ENCODE measurements at places on chromosomes 11 and 22.

GRCh38 chr11:46296528-46297448 lies 19.3 kb downstream of the CREB3L1 start:
- no peak for DNase-seq

- no peak for DNase-seq
Observed at GRCh38 chr11:22903782-22904181, 43.5 kb upstream of the CCDC179 start.

GRCh38 chr22:33470456-33470855 lies 412.3 kb upstream of the SYN3 start:
- no peak for DNase-seq

DNA sequence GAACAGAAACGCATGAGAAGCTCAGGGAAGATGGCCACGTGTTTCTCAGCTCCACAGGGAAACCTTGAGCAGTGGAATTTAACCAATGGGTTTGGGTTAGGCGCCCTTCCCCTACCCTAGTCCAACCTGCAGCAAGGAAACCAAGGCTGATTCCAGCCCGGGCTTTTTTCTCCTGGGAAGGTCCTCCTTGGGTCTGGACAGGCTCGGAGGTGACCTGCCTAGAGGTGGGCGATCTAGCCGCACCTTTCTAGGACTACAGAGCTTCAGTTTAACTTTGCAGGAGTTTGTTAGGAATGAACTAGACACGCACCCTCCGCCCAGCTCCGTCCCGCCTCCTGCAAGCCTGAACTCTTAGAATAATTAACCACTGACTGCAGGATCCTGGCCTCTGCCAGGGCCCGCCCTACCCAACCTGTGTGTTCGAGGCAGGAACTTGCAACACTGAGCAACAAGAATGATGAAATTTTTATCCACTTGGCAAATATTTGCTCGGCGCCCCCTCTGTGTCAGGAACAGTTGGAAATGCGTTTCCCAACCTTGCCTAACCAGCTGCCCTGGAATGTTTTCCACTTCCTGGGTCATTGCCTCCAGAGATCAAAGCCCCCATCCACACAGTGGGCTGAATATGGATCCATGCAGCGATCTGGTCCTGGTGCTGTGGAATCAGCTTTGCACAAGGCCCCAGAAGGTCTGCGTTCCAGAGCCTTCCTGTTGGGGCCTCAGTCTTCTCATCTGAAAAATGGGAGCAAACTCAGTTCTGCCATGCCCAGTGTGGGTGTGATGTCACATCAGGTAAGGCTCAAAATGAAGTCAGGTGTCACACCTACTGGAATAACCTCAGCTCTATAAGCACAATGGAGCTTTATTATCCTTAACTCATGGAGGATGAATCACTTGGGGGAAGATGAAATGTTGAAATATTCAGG lies 13.3 kb downstream of the MPST start:
- no peak for DNase-seq

GRCh38 chr11:66956689-66957290 lies 1.4 kb downstream of the PC start:
- DNase-seq: no peak

DNA sequence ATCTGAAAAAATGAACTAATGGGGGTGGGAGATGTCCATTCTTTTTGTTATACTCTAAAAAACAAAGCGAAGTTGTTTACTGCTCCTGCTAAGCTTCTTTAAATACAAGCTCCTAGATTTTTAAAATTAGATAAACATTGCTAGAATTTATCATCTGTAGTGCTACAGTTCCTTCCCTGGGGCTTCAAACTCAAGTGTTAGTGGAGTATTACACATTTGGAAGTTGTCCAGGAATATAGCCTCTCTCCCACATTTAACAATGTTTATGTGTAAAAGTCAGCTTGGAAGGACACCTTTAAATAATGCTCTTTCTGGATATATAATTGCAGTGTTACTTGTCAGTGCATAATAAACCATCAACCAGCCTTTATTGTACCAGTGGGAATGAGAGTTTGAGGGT lies 155.5 kb downstream of the SPON1 start:
- DNase-seq: no peak

DNA sequence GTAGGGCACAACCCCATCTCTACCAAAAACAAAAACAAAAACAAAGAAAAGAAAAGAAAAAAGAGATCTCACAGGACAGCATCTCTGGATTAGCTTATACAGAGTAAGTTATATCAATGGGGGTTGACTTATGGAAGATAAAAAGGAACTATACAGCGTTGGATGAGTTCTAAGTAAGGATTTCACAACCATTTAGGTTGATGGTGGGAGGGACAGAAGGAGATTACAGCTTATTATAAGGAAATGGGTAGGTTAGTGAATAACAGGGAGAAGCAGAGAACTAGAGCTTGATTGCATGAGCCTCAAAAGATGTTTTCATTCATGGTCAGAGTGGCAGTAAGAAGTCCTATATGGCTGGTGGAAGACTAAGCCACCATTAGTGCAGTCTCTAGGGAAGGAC lies 60.3 kb downstream of the CECR2 start:
- no peak for DNase-seq

DNA sequence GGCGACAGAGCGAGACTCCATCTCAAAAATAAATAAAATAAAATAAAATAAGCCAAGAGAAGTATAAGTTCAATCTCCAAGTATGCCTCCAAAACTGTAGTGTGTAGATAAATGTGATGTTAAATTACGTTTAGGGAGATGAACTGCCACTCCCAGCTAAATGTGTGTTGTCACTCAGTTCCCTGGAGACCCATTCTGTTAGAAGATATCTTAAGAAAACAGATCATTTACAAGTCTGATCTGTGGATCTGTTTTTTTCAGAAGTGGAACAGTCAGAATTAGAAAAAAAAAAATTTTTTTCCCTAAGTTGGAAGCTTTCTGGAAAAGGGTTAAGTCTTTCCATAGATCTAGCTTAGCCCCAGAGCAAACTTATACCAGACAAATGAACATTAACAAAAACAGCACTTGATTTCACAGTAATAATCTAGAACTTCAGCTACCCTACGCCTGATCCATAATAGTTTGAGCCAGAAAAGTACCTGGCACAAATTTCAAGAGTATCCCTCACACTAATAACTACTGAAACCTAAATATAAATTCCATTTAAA lies 18.2 kb downstream of the CELF1 start:
- no peak for DNase-seq

GRCh38 chr11:112310848-112311247 lies 50.2 kb upstream of the PLET1 start:
- DNase-seq: no peak

DNA sequence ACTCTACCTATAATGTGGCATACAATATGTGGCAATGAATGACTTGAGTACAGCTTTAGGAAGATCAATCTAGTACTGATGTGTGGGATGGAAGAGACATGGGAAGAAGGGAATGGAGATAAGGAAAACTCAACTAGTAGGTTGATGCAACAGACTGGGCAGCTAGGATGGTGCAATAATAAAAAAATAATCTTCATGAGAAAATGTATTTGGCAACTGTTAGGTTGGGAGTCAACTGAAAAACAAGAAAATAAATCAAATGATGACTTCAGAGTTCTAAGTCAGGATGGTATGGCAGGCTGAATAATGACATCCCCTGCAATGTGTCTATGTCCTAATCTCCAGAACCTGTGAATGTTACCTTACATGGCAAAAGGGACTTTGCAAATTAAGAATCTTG lies 236.8 kb upstream of the PITPNB start:
- no peak for DNase-seq

DNA sequence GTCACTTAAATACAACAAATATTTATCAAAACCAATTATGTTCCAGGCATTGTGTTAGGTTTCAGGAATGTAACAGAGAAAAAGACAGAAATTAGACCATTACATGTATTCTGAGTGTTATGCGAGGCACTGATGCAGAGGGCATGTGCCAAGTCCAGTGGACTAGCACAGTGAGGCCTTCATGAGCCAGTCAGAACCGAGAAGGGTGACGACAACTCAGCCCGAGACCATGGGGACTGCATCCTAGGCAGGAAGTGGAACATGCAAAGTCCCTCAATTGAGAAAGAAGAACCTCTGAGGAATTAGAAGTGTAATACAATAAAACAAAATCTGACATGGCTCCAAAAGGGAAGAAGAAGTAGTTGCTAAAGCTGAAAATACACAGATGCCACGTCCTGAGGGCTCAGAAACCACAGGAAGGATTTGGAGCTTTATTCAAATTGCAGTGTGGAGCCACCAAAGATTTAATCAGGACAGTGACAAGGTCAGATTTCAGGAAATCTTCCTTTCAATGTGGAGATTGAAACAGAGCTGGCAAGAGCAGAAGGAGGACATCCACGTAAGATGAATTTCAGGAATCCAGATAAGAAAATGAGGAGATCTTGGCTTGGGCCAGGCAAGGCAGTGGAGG lies 529.6 kb downstream of the NTM start:
- DNase-seq: no peak

Data from CD4-positive, CD25-positive, alpha-beta regulatory T cell (primary cell).